ENCODE measurements at places on chromosomes 1 and 21.

DNA sequence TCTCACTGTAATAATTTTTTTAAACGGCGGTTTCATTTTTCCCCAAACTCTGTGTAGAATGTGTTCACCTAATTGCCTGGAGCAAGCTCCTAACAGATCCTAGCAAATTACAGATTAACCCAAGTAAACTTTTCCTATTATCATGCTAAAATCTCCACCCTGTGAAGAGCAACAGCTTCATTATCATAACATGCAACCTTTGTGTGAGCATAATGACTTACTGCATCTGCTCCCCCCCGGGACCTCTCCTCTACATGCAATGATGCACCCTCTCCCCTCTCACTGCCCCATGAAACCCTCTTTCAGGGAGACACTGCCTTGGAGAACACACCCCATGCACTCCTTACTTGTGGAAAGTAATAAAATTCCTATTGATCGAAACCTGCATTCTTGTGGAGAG, 717.0 kb upstream of the TMPRSS15 start:
- DNase-seq: no peak

- no peak for DNase-seq
These were observed 516.6 kb downstream of the SMYD3 start for GRCh38 chr1:245990315-245991022.

DNA sequence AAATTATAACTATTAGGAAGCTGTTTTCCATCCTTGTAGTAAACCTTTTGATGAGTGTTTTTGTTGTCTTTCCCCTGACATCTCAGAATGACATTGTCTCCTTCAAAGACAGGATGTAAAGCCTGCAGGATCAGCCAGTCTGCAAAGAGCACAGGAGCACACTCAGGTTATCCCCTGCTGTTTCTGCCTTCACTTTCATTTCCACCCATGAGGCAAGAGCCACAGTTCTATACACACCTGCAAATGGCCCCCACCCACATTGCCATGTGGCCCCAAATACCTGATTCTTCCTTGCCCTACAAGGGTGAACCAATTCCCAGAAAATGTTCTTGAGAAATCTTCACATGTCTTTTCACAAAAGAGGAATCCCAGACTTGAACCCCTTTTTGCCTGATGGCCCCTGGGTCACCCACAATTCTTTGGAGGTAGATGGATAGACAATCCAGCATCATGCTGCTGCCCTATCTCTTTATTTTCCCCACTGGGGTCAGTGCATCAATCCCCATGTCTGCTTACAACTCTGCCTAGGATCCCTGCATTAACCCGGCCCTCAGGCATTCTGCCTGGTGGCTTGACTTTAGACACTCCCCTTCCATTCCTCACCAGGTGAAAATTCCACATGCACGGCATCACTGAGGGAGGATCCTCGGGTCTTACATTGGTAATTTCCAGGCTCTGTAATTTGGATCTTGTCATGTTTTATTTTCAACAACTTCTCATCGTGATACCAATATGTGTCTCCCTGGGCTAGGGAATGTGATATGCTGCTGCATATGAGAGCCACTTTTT, 2.6 kb downstream of the FCRL3 start:
- DNase-seq: no peak

DNA sequence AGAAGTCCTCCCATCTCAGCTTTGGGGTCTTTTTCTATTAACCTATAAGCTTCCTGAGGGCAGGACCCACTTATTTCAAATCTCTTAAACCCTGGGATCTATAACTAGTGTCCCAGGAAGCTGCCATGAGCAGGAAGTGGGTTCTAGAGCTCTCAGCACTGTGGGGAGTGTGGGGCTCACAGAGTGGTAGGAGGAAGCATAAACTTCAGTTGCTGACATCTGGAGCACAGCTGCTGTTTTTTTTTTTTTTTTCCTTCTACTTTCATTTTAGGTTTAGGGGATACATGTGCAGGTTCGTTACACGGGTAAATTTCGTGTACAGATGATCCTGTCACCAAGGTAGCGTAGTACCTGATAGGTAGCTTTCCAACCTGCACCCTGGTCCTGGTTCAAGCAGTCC, 59.3 kb downstream of the AK4 start:
- peak; percentile 32 for DNase-seq

DNA sequence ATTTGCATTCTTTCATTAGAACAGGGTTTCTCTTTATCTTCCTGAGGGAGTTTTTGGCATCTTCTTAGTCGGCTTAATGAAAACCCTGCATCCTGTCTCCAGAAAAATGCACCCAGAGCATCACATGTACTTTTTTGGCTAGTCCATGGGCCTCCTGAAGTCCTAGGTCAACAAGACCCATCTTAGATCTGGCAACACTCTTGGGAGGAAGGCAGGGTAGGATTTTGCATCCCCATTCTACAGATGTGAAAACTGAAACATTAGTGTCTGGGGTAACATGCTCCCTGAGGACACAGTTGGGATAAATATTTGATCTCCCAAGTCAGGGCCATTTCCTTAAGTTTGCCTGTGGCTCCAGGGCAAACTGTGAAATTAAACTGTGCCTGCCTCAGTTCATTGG, 40.0 kb upstream of the HMGB4 start:
- no peak for DNase-seq

GRCh38 chr1:82538876-82539275, 738.1 kb downstream of the ADGRL2 start:
- DNase-seq: peak; percentile 55

GRCh38 chr1:80375662-80376061, 1369.1 kb upstream of the ADGRL4 start:
- DNase-seq: peak; percentile 90

DNA sequence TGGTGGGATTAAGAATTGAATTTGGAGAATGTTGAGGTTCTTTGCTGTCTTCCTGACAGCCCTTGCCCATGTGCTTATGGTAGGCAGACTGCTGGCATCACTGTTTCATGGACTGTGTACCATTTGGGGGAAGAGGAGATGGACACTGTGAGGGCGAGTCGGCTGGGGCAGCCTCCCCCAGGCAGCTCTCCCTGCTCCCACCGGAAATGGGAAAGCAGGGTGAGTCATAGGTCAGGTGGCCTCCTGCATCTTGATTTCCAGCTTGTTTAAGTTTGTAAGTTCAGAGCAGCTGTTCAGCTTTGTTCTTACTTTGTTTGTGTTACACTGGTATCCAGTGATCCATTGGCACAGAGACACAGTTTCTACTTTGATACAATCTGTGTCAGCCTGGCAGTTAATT, 87.2 kb upstream of the CNIH3 start:
- DNase-seq: peak; percentile 63

DNA sequence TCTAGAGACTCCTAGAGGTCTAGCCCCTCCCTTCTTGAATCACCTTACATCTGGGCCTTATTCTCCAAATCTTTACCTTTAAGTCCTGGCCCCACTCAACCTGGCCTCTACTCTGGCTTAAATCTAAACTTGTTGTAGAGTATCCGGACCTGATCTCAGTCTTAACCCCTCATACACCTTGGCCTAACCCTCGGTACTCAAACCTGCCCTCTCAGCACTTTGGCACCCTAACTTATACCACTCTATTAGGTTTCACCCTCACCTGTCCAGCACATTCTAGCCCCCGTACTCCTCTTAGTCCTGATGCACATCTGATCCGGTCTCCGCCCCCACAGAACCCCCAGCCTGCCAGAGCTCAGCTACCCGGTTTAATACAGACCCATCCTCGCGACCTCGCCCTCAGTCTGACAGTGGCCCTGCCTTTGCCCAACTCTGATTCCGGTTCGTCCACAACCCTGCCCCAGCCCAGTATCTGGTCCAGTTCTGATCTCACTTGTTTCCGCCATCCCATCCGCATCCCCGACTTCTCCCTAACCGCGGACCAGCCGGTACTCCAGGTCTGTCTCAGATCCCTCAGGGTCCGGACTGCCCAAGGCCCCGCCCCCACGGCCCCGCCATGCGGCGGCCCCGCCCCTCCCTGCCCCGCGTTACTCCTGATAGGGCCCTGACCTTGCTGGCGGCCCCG, 1.5 kb downstream of the TRIM62 start:
- no peak for DNase-seq

DNA sequence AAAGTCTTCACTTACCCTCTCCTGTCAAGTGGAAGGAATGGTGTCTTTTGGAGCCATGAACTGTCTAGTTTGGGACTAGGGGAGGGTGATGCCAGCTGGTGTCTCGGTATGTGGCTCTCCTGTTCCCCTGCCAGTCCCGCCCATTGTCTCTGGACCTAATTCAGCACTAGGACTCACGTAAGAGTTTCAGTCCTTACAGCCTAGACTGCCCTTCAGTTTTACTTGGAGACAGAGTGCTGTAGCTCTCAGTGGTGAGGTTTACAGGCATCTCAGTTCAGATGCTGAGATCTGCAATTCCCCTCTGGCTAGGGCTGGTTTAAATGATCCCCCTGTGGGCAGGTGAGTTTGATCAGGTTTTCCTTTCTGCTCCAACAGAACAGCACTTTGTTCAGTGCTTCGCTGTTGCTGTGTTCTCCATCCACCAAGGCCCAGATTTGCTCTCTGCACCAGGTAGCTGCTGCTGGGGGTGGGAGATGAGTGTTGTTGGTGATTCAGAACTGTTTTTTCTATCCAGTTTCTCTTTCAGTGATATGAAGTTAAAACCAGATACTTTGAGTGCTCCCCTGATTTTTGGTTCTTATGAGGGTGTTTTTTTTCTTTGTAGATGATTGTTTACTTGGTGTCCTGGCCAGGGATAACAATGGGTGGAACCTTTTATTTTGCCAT, 198.3 kb upstream of the RNPC3 start:
- DNase-seq: no peak

- DNase-seq: peak; percentile 70
These were observed 48.7 kb downstream of the TESK2 start for GRCh38 chr1:45442272-45442671.

DNA sequence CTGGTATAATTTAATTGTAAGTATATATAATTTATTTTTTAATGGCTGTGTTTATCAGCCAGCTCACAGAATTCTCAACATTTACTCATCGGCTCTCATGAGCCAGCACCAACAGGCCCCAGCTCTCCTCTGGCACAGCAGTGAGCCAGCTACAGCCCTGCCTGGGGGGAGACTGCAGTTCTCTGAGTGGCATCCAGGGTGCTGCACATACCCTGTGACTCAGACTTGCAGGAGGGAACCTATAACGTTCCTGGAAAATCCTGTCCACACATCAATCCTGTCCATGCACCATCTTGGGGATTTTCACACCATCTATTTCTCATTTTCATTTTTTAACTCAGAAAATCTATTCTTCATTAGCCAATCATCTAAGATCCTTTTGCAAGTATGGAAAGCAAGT, 36.5 kb downstream of the FHAD1 start:
- no peak for DNase-seq

DNA sequence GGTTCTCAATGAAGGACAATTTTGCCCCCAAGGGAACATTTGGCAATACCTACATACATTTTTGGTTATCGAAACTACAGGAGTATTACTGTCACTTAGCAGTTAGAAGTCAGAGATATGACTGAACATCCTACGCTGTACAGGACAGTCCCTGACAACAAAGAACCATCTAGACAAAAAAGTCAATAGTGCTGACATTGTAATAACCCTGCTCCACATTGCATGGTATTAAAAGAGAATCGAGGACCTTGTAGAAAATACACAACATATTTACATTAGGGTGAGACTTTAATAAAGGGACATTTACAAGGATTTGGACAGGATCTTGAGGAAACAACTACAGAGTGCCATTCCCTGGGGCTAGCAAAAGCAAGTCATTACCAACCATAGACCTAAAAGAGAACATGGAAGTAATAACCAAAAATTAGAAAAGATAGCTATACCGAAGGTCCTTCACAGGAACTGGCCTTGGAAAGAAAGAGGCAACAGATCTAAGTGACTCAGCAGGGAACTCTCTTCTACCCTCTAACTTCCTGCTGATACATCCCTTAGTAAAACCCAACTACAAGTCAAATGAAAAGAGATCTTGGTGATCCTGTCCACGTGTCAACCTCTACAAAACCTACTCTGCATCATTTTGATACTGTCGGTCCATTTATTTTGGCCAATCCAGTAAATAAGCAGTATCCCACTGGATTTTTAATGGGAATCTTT, 40.2 kb downstream of the ANGPTL3 start:
- DNase-seq: no peak

DNA sequence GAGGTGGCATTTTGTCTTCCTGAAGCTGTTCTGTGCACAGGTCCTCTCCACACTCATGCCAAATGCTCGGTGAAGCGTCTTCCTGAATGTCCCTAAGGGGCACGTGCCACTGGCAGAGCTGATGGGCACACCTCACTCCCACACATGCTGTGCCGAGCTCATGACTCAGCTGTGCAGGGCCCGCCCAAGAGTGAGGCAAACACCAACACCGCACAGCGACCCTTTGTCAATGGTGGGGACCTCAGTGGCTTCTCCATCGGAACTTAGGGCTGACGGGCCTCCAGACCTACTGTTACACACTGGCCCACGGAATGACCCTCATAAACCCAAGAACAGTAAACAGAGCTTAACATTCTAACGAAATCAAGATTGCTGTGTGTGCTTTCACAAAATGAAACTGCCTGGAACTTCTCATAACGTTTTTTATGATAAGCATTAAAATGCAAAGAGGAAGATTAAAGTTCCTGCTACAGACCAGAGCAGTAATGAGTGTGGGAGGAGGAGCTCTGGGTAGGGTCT, 89.3 kb downstream of the SIM2 start:
- DNase-seq: no peak

GRCh38 chr21:42105476-42106315, 34.6 kb downstream of the UMODL1 start:
- no peak for DNase-seq

GRCh38 chr1:14666373-14666772, 67.9 kb downstream of the KAZN start:
- peak; percentile 13 for DNase-seq

GRCh38 chr1:181143102-181143859, 54.8 kb downstream of the IER5 start:
- DNase-seq: no peak

- DNase-seq: peak; percentile 47
These were observed 8.0 kb downstream of the ELOA start for GRCh38 chr1:23751050-23751814.

DNA sequence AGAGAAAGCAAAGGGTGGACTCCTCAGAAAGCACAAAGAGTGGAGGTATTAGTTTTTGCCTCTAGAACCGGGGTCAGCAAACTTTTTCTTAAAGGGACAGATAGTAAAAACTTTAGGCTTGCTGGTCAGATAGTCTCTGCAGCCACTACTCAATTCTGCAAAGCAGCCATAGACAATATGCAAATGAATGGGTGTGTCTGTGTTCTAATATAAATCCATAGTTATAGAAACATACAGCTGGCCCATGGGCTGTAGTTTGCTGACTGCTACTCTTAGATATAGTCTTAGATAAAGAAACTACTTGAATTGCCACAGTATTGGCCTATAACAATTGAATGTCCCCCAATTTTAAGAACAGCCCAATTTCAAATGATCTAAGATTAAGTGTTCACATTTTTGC, 101.6 kb upstream of the CACHD1 start:
- DNase-seq: no peak

GRCh38 chr1:10773376-10773775, 23.1 kb downstream of the CASZ1 start:
- DNase-seq: no peak

- DNase-seq: peak; percentile 5
These were observed 2.6 kb upstream of the SAMD13 start for GRCh38 chr1:84298684-84299535.

GRCh38 chr1:175690298-175690697, 53.1 kb downstream of the TNR start:
- no peak for DNase-seq

GRCh38 chr1:204520834-204521709, 4.9 kb downstream of the MDM4 start:
- peak; percentile 45 for DNase-seq

- DNase-seq: peak; percentile 36
These were observed 777 bp downstream of the NUDT17 start for GRCh38 chr1:145846201-145846612.

- DNase-seq: no peak
These were observed 58.6 kb upstream of the HIVEP3 start for GRCh38 chr1:41977326-41977725.

GRCh38 chr1:32772281-32773017, 44.7 kb downstream of the YARS1 start:
- DNase-seq: no peak
